ENCODE measurements at places on chromosomes 12 and 14.

- DNase-seq, result no peak
Measured at GRCh38 chr12:12180575-12180974, 86.3 kb downstream of the LRP6 start.

DNA sequence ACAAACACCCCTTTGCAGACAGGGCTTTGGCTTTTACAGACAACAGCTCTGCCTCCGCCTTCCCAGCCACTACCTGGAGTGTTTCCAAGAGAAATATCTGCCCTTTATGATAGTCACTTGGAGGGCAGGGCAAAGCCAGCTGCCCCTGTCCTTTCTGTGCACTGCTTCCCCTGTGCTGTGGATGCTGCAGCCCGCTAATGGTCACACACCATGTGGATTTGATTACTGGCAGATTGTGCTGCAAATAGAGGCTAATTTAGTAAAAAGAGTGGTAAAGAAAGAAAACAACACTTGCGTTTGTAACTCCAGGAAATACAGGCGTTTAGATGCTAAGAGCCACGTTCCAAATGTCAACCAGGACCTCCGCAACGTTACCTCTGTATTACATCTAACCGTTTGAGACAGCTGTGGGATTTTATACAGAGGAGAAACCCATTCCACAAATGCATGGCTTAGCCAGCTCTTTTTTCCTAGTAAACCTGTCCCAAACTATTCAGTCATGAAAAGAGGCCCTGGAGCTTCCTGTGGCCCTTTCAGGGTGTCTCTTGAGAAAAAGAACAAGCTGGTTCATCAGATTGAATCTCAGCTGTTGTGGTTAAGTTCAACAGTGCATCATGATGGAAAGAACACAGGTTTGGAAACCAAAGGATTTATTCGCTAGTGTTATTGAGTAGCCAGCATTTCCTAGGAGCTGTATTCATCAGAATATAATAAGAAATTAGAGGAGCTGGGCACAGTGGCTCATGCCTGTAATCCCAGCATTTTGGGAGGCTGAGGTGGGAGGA is 30.1 kb upstream of the PWP1 start:
- no peak for DNase-seq

- DNase-seq, result no peak
Measured at GRCh38 chr14:30295980-30296379, 263.0 kb upstream of the G2E3 start.

- DNase-seq, result no peak
Measured at GRCh38 chr12:11015775-11016430, 6.5 kb downstream of the TAS2R19 start.

GRCh38 chr12:41619705-41620104 is 431.6 kb downstream of the PDZRN4 start:
- DNase-seq, result no peak

DNA sequence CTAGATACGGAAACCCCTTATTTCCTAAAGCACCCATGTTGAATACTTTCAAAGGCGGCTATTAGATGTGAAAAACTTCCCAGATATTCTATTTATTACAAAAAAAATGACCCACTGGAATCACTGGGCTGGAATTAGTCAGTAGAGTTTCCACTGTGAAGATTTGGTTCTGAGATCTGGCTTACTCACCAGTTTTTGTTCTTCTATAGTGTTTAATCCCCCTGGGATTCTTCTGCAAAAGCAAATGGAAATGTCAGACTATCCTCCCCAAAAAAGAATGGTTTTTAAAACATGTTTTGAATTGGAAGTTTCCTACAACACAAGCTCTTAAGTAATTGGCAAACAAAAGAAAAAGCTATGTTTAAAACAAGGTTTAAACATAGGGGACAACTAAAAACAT is 166.4 kb downstream of the STXBP6 start:
- DNase-seq, result no peak

DNA sequence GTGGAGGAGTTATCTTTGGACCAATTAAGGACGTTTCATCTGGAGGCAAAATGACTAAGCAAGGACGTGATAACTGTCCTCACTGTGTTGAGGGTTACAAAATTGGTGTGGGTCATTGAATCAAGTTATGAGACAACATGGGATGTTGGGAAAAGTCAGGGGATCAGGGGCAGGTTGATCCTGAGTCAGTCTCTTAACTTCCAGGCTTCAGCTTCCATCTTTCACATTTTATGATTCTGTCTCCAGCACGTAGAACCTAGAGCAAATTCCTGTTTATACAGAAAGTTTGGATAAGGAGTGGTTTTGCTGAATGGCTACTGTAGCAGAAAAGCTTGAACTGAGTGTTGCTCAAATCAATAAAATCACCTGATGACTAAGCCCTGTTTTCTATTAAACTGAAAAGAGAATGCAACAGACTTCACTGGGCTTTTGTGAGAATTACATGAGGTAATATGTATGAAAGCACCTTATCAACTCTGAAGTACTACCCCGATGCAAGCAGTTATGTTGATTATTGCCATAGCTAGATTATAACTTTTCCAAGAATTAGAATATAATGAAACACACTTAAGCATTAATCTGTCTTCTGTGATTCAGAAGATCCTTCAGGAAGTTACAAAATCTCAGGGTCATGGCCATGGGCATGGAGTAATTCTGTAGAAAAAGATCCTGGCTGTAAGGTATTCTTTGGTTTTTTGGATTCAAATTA is 184.8 kb downstream of the ETV6 start:
- no peak for DNase-seq

DNA sequence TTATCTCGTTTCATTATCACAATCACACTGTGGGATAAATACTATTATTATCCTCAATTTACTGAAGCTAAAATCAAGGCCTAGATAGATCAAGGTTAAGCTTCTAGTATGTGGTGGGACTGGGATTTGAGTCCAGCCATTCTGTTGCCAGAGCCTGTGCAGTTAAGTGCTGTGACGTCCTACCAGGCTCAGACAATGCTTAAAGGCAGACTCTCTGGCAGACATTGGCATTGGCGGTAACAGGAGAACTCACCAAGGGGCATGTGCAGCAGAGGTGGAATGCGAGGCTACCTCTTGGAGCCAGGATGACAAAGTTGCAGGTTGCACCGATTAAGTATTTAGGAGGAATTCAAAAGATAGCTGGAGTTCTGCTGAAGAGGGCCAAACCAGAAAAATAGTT is 155.6 kb upstream of the IFNG-AS1 start:
- DNase-seq, result no peak
